Tongue (tissue), 3 donors: ENCODE measurements at places on chromosomes 3 and 15. TPM values are rescaled to one million over a fixed set of nuclear protein-coding genes. Genes with fewer than 3 reads are reported as not detected.

Gene TEX9
- 4.3 TPM for total RNA-seq

Gene IL5RA
- total RNA-seq, result 0.31 TPM

Gene KIAA1143
- total RNA-seq, result 31.8 TPM

Gene RASGRF1
- 0.31 TPM for total RNA-seq

Gene UACA
- total RNA-seq, result 139 TPM

Gene XYLB
- total RNA-seq, result 3.6 TPM

Gene SHF
- 7.3 TPM for total RNA-seq

Gene NR2E3
- total RNA-seq, result 2.2 TPM

Gene HAUS2
- 46.2 TPM for total RNA-seq

Gene RARRES1
- total RNA-seq, result 5.3 TPM

Gene MYH15
- 0.82 TPM for total RNA-seq

Gene SYNM
- total RNA-seq, result 225 TPM

Gene KNL1
- total RNA-seq, result 13.0 TPM

Gene WDR72
- total RNA-seq, result 0.62 TPM

Gene STRIT1
- 3.9 TPM for total RNA-seq

Gene SLC22A14
- total RNA-seq, result not detected

Gene RAD18
- 17.0 TPM for total RNA-seq

Gene P2RY1
- 16.9 TPM for total RNA-seq

Gene CISH
- total RNA-seq, result 6.5 TPM

Gene APOD
- total RNA-seq, result 34.5 TPM

Gene GOLGA8Q
- total RNA-seq, result 1.2 TPM
